ENCODE measurements at places on chromosomes 16 and 17.
A peak's percentile ranks its signal among the peaks of the same experiment; 100 is the strongest.

DNA sequence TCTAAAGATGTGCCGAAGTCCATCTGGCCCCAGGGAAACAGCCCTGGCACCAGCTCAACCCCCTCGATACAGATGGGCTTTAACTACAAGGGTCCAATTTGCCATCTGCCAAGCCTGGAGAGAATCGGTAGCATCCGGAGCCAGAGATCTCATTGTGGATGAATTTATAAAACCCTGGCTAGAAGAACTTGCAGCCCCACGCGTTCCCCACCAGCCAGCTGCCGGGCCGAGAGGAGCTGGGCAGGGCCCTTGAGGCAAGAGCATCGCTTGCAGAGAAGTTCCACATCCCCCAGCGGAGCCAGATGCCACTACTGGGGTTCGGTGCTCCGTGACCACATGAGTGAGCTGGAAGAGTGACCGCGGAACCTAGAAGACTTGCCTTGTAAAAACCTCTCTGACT lies 65.3 kb upstream of the NOL11 start:
- no peak for DNase-seq

DNA sequence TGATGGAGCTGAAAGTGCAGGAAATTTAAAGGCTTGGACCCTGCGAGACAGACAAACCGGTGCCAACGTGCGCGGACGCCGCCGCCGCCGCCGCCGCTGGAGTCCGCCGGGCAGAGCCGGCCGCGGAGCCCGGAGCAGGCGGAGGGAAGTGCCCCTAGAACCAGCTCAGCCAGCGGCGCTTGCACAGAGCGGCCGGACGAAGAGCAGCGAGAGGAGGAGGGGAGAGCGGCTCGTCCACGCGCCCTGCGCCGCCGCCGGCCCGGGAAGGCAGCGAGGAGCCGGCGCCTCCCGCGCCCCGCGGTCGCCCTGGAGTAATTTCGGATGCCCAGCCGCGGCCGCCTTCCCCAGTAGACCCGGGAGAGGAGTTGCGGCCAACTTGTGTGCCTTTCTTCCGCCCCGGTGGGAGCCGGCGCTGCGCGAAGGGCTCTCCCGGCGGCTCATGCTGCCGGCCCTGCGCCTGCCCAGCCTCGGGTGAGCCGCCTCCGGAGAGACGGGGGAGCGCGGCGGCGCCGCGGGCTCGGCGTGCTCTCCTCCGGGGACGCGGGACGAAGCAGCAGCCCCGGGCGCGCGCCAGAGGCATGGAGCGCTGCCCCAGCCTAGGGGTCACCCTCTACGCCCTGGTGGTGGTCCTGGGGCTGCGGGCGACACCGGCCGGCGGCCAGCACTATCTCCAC lies at the start of gene NOG:
TSS of gene NOG (plus strand) at position 54 of the 674 bp plus-strand sequence. CDS start at position 579, 525 bp downstream.
- peak; percentile 41 for DNase-seq

DNA sequence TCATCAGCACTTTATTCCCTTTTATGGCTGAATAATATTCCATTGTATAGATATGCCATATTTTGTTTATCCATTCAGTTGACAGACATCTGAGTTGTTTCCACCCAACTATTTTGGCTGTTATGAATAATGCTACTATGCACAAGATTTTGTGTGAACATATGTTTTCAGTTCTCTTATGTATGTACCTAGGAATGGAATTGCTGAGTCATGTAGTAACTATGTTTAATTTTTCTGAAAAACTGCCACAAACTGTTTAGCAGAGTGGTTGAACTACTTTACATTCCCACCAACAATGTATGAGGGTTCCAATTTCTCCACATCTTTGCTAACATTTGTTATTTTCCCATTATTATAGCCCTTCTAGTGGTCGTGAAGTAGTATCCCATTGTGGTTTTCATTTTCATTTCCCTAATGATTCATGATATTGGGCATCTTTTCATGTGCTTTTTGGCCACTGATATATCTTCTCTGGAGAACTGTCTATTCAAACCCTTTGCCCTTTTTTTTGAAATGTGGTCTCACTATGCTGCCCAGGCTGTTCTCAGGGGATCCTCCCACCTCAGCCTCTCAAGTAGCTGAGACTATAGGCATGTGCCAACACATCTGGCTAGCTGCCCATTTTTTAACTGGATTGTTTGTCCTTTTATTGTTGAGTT lies 26.3 kb downstream of the SMURF2 start:
- no peak for DNase-seq

DNA sequence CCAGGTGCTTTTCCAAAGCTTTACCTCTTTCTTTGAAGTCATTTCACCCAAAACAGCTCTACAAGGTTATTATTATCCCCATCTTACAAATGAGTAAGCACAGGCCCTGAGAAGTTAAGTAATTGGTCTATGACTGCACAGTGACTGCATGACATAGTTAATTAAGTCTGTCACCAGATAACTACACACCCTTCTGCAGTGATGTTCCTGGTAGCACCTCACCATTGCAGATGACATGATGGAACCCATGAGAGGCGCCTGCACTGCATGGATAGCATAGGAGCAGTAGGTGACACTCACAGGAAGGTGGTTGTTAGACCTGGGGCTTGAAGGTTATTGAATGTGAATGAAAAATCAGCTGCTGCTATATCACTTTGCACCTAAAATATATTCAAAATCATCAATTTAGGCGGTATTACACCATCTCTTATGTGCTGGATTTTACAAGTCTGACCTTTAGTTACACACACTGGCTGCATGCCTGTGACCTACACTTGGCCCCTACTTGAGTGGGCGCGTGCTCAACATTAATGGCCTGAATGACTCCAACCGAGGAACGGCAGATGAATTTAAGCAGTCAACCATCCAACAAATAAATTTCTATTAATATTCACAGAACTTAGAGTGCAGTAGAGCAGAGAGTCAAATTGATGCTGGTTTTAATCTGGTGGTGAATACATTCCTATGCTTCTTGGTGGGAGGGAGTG lies 239.6 kb downstream of the CDH11 start:
- no peak for DNase-seq

GRCh38 chr17:39969375-39969774 lies 6.6 kb downstream of the GSDMA start:
- no peak for DNase-seq

DNA sequence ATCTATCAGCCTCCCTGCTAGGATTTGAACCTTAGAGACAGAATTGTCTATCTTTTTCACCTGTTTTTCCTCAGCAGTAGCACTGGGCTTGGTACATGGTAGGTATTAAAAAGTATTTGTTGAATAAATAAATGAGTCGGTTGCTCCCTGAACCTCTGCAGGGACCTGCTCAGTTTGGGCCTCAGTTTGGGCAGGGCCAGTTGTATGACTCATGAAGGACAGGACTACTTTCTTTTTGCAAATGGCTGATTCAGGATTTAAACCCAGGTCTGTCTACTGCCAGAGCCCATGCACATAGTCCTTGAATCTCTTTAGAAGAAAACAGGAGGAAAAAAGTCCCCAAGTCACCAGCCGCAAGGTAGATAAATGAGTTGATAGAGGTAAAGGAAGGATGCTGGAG lies 3.1 kb downstream of the MMP2 start:
- no peak for DNase-seq

DNA sequence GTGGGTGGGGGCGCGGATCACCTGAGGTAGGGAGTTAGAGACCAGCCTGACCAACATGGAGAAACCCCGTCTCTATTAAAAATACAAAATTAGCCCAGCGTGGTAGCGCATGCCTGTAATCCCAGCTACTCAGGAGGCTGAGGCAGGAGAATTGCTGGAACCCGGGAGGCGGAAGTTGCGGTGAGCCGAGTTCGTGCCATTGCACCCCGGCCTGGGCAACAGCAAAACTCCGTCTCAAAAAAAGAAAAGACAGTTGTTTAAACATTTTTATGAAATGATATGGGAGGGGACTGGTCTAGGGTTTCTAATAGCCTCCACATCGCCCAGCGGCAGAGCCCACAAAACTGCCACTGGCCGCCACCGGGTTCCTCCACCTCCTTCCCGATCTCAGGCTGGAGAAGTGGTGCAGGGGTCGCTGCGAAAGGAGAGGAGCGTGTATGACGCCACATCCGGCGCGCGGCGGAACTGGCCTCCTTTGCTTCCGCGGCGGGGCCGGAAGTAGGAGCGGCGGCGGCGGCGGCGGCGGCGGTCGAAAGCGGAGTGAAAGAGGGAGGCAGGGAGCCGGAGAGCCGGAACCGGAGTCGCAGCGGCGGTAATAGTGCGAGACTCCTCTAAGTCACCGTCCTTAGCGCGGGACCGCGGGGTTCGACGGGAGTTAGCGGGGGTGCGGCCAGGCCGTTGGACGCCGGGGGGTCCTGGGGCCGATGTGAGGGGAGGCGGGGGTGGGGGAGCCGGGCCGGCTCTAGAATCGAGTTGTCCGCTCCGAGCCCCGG lies at the start of gene PPP4C:
TSS of gene PPP4C (plus strand) at position 492 of the 773 bp plus-strand sequence. CDS start 384 bp downstream, outside the sequence.
- DNase-seq: peak; percentile 98

- DNase-seq: no peak
These were observed 8.8 kb upstream of the DNASE1 start for GRCh38 chr16:3645504-3646347.

DNA sequence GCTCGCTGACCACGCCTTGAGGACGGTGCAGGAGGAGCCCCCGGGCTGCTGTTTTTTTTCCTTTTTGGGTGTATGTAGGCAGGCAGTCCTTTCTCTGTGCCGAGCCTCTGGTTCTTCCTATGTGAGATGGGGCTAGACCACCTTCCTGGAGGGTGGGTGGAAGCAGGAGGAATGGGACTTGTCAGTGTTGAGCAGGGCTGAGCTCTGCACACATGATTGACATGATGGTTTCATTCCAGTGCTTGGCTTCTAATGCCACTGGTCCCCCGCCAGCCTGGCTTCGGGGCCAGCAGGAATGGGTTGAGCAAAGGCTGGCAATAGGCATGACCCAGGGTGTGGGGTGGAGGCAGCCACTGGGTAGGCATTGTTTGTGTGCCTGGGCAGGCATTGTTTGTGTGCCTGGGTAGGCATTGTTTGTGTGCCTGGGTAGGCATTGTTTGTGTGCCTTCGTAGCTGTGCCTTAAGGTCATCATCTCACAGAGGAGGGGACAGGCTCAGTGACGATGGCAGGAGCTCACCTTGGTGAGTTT lies 14.2 kb upstream of the ADCY7 start:
- no peak for DNase-seq

DNA sequence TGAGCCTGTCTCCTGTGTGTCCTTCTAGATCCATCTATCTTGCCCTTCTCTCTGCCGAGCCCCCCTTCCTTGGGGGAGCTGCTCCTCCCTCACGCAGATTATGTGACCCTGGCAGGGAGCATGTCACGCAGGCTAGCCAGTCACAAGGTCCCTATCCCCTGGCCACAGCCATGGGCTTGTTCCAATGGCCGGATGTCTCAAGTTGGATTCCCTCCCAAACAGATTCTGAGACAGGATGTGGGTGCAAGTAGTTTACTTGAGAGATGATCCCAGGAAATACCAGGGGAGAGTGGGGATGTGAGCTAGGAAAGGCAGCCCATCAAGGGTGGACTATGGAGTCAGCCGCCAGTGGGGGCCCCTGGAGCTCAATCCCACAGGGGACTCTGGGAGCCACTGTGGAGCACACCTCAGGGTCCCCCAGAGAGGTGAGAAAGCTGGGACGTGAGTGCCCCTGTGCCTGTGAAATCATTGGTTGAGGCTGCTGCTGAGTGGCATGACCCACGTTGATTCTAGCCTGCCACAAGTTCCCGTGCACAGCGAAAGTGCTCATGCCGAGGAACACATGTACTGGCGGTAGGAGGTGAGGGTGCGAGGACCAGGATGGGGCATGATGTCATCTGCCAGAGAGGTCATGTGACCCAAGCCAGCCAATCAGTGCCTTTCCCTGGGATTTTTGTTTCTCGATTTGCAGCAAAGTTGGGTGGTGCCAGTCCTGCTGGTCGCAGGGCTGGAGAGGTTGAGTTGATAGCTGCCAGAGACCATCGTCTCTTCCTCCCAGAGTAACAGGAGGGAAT lies 6.4 kb upstream of the CRISPLD2 start:
- no peak for DNase-seq

GRCh38 chr16:85521552-85522307 lies 91.4 kb upstream of the GSE1 start:
- DNase-seq: no peak

GRCh38 chr16:71564335-71564967 lies 12.4 kb downstream of the TAT start:
- DNase-seq: no peak

- no peak for DNase-seq
These were observed 31.3 kb upstream of the MPHOSPH6 start for GRCh38 chr16:82201351-82201750.

DNA sequence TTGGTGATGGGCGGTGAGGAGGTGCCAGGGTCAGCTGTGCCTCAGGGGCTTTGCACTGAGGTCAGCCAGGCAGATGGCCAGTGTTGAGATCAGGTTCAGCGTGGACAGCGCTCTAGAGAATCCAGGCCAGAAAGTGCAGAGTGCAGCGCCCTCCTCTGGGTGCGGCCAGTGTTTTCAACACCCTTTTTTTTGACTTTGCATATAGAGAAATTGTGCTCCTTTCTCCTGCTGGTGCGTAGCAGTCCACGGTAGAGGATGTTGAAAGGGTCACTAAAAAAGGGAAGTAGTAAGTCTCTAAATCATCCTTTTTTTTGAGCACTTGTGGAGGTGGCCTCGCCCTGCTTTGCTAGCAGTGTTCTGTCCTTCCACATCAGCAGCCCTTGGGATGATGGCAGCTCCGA lies 53.9 kb downstream of the BANP start:
- no peak for DNase-seq

- no peak for DNase-seq
These were observed 4.7 kb downstream of the SALL1 start for GRCh38 chr16:51146256-51146924.

GRCh38 chr16:65126845-65127624 lies 5.2 kb upstream of the CDH11 start:
- DNase-seq: no peak

DNA sequence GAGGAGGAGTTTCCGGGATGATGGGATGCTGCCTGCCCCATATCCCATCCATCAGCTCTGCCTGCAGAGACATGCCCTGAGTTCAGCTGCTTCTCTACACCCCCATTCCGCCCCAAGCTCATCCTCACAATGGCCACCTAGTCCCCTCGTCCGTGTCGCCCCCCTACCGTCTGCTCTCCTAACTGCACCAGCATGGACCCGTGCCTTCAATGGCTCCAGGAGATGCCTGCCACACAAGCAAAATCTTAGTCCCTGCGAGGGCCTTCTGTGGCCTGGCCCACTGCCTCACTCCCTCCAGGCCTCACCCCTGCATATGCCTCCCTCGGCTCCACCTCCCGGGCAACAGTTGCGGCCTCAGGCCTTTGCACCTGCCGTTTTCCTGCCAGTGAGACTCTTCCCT lies 1.8 kb upstream of the TELO2 start:
- no peak for DNase-seq

DNA sequence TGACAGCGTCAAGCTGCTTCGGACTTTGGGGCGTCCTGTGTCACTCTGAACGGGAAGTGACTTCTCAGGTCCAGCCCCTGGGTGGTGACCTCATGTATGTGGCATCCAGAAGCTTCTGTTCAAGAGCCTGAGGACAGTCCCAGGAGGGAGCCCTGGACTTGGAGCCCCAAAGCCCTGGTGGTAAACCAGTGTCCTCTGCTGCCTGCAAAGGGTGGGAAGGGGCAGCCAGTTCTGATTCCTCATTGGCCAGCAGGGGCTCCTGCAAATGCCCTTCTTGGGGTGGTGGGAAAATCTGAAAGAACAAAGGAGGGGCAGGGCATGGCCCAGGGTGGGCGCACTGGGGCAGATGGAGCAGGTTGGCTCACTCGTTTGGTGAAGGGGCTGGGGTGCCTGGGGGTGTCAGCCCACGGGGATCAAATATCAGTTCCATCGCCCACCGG lies 1.6 kb downstream of the OSGIN1 start:
- no peak for DNase-seq

- no peak for DNase-seq
These were observed 36.5 kb downstream of the IRF8 start for GRCh38 chr16:85935391-85935973.

- no peak for DNase-seq
These were observed 412.1 kb downstream of the RBFOX1 start for GRCh38 chr16:7744546-7745264.

All from GM12891 (cell line).